Omental fat pad (tissue), 4 donors: ENCODE measurements at places on chromosomes 16 and 17.

DNA sequence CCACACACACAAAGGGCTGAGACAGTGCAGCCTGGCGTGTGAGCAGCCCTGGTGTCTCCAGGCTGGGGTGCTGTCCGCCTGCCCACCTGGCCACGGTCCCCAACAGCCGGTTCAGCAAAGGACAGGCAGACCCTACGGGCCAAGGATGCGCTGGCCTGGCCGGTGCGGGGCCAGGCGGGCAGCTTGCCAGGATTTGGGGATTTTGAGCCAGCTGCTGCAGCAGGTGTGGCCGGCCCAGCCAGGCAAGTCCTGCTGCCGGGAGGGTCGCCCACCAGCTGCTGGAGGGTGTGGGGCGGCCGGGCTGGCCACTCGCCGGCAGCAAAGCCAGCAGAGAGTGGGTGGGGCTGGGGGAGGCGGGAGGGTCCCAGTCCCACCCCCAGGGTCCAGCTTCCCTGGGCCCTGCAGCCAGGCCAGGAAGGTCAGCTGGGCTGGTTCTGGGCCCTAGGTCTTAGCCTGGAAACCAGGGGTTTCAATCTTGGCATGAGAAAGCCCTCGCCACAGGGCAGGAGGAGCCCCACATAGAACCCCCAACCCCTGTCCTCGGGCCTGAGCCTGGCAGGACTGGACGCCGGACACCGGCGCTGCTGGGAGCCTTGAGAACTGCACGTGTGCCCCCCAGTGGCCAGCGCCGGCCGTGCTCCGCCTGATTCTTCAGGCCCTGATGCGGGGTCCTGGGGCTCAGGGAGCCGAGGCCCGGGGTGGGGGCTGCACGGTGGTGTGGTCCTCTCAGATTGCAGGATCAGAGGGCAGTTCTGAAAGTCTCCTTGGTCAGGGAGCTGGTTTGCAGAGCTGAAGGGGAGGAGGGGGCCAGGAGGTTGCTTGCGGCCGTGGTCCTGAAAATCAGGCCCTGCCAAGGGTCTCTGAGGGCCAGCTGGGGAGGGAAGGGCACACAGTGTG lies 17.6 kb upstream of the SSTR5 start:
- no peak for DNase-seq

GRCh38 chr17:51585514-51586104 lies 325.3 kb downstream of the UTP18 start:
- no peak for DNase-seq

GRCh38 chr17:10646392-10646990 lies 10.6 kb downstream of the MYH3 start:
- peak; percentile 60 for DNase-seq

DNA sequence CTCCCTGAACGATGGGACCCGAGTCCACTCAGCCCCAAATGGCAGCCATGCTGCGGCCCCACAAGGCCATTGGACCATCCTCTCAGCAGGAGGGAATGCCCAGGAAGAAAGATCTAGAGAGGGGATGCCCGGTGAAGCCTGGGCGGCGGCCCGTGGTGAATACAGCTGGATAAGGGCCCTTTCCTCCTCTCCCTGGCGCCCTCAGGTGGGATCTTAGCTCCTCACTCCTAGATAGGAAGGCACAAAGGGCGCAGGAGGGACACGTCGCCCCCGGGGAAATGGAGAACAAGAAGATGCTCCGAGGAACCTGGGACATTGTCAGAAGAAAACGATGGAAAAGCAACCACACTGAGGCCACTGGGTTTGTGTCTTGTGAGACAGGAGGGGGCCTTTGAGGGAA lies 2.5 kb downstream of the CD300C start:
- no peak for DNase-seq

DNA sequence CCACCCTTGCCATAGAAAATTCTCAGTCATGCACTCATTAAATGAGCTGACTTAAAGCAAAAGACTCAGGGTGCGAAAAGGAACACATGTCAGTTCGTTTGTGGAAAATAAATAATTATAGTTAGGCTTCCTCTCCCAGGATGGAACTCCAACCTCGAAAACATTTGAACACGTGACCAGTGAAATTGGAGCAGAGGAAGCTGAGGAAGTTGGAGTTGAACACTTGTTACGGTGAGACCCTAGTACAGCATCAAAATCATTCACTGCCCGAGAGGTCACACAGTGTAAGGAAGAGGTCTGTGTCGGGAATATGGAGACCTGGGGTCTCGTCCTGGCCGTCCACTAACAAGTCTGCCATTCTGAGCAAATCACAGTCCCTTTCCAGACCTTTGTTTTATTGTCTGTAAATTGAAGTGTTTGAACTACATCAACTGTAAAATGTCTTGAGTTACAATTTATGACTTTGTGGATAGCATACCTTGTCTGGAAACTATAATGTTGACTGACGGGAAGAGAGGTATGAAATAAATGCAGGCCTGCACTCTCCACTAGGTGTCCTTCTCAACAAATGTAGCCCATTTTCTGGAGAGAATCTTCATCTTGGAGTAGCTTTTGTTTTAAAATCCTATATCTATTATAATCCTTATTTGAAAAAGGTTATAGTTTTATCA lies 7.7 kb downstream of the PSMD7 start:
- DNase-seq: no peak

DNA sequence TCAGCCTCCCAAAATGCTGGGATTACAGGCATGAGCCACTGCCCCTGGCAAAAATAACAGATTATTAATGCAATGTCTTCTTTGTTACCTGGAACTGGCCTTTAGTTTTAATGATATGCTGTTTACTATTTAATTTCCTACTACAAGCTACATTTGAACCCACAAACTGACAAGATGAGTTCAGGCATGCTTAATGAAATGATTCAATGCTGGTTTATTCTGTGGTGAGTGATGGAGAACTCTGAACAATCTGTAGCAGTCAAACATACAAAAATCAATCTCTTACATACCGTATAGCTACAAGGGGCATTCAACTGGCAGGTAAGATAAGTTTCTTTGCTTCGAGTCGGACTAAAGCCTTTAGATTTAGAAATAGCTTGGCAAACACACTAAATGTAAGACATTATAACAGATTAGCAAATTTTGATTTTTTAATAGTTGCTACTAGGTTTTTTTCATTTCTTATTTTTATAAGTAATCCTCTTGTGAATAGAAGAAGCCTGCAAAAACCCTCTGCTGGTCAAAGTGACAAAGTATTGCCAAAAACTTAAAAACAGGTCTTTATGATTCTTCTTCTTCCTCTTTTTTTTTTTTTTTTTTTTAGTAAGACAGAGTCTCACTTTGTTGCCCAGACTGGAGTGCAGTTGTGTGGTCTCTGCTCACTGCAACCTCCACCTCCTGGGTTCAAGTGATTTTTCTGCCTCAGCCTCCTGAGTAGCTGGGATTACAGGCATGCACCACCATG lies 138.5 kb downstream of the SSH2 start:
- DNase-seq: no peak

- DNase-seq: no peak
Measured at GRCh38 chr17:28446716-28447395, 26.6 kb upstream of the SLC13A2 start.
